ENCODE measurements at places on chromosomes 16 and 17.

GRCh38 chr16:51150888-51151320, at the start of gene SALL1:
SALL1 (minus strand) TSS chr16:51151270; CDS start chr16:51151241, 29 bp downstream.
- DNase-seq: no peak

GRCh38 chr17:48527547-48527932, 3.3 kb downstream of the HOXB1 start:
- DNase-seq: no peak

DNA sequence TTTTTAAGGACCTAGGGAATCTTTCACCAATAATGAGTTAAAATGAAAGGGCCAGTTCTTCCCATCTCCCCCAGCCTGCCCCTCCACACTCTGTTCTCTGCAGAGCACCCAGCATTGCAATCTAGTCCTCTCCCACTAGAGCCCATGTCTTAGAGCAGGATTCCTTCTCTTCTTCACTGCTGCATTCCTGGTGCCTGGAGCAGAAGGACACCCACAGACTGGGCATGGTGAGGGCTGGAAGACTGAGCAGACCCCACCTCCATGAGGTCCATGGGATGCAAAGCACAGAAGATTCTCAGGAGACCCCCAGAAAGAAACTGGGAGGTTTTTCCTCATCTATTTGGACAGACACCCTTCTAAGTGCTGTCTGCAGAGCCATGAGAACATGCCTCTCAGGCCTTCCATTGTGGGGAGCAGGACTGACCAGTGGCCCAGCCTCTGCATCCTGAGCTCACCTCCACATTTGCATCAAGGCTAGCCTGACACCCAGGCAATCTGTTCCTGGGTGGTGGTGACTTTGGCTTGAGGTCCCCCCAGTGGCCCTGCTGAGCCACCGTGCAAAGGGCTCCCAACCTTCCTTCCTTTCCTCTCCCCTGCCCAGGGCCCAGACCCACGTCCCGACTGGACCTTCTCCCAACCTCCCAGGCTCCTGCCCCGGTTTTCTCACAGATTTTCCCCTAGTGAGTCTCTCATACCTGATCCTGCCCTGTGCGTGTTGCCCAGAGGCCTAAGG, 74.2 kb upstream of the ZNF469 start:
- DNase-seq: no peak

GRCh38 chr16:46573008-46573833, 48.0 kb downstream of the SHCBP1 start:
- no peak for DNase-seq

GRCh38 chr17:67180275-67180674, 64.7 kb downstream of the HELZ start:
- DNase-seq: no peak

- DNase-seq: no peak
Observed at GRCh38 chr17:68775318-68775717, 174.2 kb upstream of the FAM20A start.
